Activated effector memory CD4-positive, alpha-beta T cell treated with anti-CD3 and anti-CD28 coated beads, Interleukin-2, amount 50 U/mL, for 16 hours (primary cell): ENCODE measurements at places on chromosomes 6 and 20.

DNA sequence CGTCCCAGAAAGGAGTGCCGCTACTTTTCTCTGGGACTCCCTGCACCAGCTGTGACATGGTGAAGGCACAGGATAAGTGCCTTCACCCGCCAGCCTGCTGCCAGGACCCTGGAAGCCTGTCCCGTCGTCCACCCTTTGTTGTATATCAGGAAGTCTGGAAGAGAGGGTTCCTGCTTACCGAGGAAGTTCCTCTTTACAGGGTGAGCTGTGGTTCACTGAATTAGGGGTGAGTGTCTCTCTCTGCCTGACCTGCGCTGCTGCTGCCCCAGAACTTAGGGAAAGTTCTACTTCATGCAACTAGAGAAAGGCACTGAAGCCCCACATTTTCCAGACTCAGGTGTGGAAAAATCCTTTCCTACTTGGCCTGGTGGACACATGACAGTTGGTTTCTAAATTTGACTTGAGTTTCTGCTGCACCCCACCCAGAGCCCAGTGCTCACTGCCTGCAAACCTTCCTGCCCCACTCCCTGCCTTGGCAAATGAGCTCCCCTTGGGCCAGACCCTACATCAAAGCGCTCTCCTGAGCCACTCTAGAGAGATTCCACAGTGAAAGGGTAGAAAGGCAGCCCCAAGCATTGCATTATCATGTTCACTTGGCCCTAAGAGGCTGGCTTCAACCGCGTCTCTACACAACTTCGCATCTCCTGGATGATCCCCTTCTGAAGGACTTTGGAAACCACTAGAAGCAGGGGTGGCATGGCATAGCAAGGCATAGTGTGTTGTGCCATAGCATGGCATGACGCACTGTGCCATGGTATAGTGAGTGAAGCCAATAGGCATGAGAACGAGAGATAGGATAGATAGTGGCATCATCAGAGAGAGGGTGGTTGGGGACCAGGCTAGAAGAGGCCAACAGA lies 215.8 kb upstream of the CDYL start:
- DNase-seq = no peak

DNA sequence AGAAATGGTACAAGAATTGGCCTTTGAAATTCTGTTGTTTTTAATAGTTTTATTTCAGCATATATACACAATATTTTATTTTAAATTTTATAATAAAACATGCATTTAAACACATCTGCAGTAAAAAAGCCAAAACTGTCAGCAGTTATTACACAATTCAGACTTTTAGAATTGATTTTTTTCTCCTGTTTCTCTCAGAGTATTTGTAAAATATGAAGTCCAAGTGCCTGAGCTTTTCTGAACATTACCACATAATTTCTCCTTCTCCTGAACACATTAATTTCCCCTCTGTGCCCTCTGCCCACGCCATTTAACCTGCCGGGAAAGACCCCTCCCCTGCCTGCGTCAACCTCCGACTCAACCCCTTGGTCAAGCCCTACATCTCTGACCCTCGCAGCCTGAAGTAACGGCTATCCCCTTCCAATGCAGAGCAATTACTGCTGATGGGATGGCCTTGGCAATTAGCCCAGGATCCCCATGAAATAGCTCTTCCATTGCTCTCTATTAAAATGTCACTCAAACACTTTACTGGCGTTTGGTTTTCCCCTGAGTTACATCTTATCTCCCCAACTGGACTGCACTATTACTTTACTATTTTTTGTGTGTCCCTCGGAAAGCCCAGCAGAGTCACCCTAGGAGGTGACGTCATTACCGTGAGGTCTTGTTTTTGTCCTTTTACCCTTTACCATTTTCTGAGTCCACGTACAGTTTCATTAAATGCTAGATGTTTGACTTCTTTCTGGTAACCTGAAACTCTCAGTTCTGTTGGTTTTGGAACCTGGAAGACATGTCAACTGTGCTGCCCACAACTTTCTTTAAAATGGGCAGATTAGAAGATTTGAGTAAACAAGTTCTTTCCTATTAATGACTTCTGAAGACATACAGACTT lies 146.7 kb upstream of the TAB2 start:
- no peak for DNase-seq

DNA sequence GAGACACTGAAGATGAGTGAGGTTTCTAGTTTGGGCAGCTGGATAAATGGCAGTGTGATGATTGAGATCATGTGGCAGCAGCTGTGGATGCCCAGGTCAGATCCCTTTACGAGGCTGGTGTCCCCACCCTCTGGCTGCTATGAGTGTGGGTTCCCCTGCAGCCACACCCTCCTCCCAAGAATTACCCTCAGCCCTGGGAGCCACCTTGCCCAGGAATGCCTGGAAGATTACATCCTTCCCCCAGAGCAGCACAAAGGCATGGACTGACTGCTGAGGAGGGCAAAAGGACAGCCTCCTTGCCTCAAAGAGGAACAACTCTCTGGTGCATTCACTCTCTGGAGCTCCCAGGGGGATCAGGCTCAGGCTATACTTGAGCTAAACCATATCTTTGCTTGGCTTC lies 15.0 kb upstream of the PKHD1 start:
- DNase-seq = no peak

DNA sequence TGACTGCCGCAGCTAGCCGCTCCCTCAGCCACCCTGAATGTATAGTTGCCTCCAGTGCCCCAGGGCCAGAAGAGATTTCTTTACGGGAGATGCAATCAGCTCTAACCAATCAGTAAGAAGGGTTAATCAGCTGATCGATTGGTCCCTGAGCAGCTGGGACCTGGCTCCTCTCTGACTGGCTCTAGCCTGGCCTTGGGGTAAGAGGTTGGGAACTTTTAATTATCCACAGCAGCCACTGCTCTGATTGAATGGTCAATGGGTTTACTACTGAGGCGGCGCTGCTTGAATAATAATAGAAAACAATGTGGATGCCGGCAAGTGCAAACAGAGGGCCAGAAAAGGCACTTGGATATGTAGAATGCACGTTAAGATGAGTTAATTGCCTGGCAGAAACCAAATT lies 99.8 kb downstream of the TFAP2A start:
- no peak for DNase-seq

- DNase-seq = no peak
Observed at GRCh38 chr6:25564943-25565342, 87.1 kb upstream of the SCGN start.

- DNase-seq = no peak
Observed at GRCh38 chr6:3740551-3741476, 10.7 kb downstream of the PXDC1 start.

GRCh38 chr6:75267461-75267860 lies 17.1 kb downstream of the TMEM30A start:
- DNase-seq = no peak

GRCh38 chr20:64010711-64011237 lies 25.2 kb upstream of the C20orf204 start:
- no peak for DNase-seq

GRCh38 chr20:58109126-58109880 lies 119.2 kb downstream of the ANKRD60 start:
- no peak for DNase-seq

DNA sequence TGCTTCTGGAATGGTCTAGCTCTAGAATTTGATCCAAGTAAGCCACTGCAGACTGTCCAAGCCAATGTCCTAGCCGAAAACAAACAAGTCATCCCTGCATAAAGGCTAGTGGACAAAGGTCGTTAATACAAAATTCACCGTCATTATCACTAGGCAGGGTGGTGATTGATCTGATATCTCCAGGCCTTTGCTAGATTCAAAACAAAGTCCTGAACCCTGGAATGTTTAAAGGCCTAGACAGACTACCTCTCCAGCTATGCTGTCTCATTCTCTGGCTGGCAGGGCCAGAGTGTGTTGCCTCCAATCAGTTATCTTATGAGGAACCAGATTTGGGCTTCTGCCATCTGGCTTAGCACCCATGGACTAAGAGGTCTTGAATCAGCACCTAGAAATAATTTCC lies 38.3 kb downstream of the MAP7 start:
- no peak for DNase-seq

DNA sequence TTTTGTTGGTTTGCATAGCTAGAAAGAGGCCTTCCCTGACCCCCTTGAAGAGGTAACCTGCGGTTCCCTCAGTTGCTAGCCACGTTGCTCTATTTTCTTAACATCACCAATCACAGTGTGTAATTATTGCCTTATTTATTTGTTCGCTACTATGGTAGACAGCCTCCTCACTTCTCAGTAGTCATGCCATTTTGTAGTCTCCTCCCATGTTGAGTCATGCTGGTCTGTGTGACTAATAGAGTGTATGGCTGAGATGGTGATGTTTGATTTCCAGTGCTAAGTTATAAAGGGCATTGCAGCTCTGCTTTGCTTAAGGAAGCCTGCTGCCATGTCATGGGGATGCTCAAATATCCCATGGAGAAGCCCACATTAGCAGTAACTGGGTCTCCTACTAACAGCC lies 236.6 kb upstream of the CHD6 start:
- no peak for DNase-seq

- no peak for DNase-seq
Observed at GRCh38 chr20:46228670-46229069, 79.6 kb downstream of the CDH22 start.

GRCh38 chr6:124132256-124132655 lies 328.6 kb downstream of the NKAIN2 start:
- no peak for DNase-seq

GRCh38 chr6:148700047-148700715 lies 46.6 kb upstream of the UST start:
- no peak for DNase-seq

- DNase-seq = no peak
Observed at GRCh38 chr6:131657630-131658111, 20.6 kb downstream of the ENPP3 start.

DNA sequence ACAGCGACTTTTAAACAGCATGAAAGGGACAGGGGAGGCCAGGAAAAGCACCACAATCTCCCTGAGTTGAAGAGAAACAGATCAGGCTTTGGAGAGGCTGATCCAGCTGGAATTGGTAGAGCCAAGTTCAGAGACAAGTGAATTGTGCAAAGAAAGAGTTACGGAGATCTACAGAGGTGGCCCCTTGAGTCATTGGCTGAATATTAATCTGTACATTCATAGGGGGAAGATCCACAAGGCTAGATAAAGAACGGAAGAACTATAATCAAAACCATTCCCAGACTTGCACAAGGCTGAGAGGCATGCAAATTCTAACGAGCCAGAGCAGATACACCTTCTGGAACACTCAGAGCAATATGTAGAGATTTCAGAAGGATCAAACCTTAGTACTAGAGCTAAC lies 14.2 kb upstream of the FOXQ1 start:
- DNase-seq = no peak

- peak; percentile 49 for DNase-seq
Observed at GRCh38 chr6:170129691-170130171, 161.1 kb downstream of the DLL1 start.

- no peak for DNase-seq
Observed at GRCh38 chr6:87482366-87482765, 9.6 kb downstream of the SLC35A1 start.

GRCh38 chr20:40535816-40536215 lies 153.2 kb downstream of the MAFB start:
- DNase-seq = no peak

- DNase-seq = no peak
Observed at GRCh38 chr6:11848852-11849731, 70.5 kb upstream of the ADTRP start.

GRCh38 chr6:148578837-148579565 lies 167.8 kb upstream of the UST start:
- no peak for DNase-seq

DNA sequence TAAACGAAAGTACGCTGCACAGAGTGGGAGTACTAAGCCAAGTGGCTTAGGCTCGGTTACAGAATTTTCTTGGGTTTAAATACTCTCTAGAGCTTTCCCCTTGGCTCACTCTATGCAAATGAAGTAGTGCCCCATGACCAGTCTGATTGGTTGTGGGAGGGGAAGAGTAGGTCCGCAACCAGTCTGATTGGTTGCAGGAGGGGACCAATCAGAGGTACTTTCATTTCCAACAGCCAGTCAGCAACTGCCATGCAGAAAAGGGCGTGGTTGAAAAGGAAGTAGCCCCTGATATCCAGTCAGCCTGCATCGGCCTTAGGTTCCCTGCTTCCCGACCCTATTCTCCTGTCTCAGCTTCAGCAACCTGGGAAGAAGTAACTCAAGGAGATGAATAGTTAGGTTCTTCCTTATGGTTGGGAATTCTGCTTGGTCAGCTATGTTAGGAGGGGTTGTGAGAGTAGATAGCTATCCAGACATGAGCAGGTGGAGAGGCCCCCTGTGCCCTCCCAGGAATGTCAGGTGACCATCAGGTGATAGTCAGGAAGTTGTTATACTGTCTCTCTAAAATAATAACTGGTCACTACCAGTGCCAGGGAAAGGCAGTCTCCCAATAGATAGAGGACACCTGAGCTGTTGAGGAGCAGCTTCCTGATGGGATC lies 57.4 kb downstream of the FARS2 start:
- no peak for DNase-seq

DNA sequence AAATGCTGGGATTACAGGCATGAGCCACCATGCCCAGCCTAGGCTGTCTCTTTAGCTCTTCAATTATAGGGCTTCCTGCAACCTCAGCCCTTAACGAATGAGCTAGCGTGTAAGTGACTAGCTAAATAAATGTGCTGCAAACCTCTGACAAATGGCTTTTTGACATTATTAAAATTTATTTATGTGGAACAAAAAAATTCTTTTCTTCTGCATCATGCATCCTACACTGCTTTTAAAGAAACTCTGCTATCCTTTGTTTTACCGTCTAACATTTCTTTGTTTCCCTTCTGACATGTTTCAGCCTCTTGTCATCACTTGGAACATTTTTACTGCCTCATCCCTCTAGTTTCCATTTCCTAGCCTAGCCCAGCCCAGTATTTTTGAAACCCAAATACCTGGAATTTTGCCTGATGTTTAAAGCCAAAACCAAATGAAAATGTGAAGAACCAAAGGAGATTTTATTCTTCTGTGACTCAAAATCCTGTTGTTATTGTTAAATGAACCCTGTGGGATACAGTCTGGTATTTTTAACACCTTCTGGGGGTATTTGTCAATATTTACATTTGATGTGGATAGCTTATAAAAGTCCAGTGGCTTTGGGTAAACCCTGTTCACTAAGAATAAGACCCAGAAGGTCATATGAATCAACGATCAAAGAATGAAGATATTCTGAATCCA lies 9.5 kb downstream of the NT5E start:
- DNase-seq = no peak

DNA sequence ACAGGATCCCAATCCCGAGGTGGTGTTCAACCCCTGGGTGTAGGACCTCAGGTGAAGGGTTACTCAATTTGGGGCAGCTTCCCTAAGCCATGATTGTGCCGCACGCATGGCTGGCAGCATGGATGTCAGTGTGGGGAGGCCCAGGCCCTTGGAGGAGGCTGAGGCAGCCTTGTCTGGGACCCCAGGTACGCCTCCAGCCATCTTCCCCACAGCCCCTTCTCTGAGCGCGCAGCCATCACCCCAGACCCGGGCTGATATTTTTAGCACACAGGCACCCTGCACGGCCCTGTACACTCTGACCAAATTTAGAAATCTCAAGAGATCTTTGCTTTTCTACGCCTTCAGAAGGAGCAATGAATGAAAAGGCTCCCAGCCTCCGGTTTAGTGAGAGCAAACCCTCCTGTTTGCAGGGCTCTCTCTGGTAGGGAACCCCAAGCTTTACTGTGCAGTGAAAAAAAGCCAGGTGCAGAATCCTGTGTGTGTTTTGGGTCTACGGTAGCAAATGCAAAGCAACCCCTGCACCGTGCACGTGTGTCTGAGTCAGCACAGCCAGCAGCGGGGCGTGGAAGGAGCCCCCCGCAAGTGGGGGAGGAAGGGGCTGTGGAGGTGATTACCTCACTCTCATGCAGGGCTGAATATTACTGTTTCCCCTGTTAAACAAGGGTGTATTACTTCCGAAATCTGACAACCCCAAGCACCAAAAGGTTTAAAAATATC lies 44.3 kb downstream of the CTCFL start:
- DNase-seq = peak; percentile 46
